ENCODE measurements at places on chromosomes 13 and 19.

- DNase-seq: no peak
Measured at GRCh38 chr13:103351035-103351828, 285.0 kb upstream of the SLC10A2 start.

GRCh38 chr13:41548031-41548430 lies 90.7 kb downstream of the RGCC start:
- DNase-seq: no peak

- no peak for DNase-seq
Measured at GRCh38 chr19:41031916-41032315, 40.8 kb downstream of the CYP2B6 start.

- peak; percentile 91 for DNase-seq
Measured at GRCh38 chr19:778910-779653, 18.2 kb upstream of the PTBP1 start.

DNA sequence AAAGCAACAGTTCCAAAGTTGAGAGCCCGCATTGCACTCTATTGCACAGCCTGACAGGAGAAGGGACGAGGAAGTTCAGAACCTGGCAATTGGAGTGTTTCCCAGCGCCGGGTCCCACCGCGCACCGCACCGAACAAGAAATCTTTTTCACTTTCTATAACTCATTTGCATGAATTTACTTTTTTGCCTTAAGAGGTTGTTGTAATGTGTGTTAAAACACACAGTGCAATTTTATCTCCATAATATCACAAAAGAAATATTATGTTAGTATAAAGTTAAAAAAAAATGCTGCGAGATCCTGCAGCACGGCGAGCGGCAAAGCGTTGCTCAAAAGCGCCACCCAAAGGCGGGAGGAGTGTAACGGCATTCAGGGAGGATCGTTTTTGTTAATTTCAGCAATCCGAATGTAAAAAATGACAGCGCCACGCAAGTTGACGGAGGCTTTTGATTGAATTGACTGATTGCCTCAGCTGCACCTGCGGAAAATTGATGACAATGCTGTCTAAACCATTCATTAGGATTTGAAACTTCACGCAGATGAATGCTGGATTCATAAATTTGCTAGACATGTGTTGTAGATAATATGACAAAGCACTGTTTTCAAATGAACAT lies 303.6 kb upstream of the ZNF507 start:
- peak; percentile 8 for DNase-seq

GRCh38 chr19:43594710-43595604 lies 977 bp downstream of the IRGQ start:
- peak; percentile 49 for DNase-seq

DNA sequence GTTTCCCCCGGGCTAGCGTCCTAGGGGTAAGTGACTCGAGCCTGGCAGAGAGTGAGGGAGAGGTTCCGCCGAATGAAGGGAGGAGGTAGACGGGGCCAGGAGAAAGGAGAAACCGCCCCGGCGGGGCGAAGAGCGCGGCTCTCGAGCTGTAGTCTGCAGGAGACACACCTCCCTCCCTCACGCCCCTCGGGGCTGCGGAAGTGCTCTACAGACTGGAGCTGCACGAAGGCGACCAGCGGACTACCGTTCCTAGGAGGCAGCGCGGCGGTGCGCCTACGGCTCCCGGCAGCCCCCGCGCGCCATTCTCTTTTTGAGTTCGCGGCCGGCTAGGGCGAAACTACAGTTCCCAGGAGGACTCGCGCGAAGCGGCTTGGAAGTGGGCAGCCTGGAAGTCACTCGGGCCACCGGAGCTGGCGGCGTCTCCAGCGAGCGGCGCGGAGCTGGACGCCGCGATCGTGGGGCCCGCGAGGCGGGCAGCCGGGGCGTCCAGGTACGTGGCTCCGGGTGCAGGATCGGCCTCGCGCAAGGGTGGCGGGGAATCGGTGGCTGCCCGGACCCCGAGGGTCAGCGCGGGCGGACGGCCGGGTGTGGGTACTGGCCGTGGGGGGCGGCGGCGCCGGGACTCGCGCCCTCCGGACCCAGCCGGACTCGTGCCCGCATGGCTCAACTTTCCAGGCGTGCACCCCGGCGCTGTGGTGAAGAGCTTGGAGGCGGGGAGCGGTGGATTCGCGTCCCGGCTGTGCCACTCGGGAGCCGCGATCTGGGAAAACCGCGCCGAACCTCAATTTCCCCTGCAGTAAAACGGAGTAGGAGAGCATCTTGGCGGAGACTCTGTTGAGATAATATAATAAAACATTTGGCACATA lies at the start of gene SIPA1L3:
SIPA1L3 (plus strand) TSS at position 340 of the 866 bp plus-strand sequence. CDS start 174,358 bp downstream, outside the sequence.
- DNase-seq: peak; percentile 94

GRCh38 chr19:1090731-1091543 lies 4.2 kb downstream of the POLR2E start:
- no peak for DNase-seq

DNA sequence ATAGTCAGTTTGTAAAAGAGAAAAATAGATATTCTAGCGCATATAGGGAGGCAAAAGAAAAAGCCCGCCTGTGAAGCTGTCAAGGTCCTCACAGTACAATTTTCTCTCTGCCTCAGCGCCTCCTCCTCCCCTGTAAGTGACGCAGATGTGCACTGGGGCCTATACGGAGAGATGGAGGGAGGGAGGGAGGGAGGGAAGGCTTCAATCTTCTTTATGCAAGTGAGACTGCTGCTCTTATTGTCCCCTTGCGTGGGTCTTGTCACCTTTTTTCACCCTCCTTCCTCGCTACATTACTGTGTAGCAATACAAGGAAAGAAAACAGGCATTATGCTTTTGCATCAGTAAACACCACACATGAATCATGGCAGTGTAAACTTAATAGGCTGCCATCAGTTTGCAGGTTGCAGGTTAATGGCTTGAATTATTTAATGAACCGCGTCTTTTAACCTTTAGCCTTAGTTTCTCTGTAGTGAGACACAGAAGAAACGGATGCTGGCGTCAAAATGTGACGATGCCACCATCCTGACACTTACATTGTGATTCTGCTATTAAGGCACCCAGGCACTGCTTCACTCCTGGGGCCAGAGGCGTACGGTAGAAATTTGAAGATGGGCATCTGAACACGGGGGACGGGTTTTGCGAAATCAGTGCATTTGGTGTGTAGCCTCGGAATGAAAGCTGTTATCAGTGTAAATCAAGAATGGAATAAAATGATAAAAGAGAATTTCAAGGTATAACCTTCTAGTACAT lies at the start of gene KLHL1:
KLHL1 (minus strand) TSS at position 97 of the 750 bp plus-strand sequence. CDS start 753 bp downstream, outside the sequence.
- DNase-seq: no peak

GRCh38 chr19:47456721-47457474 lies 14.8 kb downstream of the SLC8A2 start:
- DNase-seq: no peak

GRCh38 chr19:19654441-19654840 lies 9.0 kb downstream of the ATP13A1 start:
- DNase-seq: no peak

DNA sequence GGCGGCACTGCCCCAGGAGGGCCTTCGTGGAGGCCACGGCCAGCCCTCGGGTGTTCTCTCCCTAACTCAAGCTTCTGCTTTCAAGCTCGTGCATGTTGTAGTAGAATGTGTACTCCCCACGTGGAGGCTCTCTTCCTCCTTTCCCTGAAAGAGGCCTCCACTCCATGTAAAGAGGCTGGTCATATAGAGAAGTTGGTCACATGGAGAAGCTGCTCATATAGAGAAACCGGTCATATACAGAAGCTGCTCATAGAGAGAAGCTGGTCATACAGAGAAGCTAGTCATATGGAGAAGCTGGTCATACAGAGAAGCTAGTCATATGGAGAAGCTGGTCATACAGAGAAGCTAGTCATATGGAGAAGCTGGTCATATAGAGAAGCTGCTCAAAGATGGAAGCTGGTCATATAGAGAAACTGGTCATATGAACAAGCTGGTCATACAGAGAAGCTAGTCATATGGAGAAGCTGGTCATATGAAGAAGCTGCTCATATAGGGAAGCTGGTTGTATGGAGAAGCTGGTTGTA lies 152.5 kb downstream of the COL4A1 start:
- DNase-seq: no peak

DNA sequence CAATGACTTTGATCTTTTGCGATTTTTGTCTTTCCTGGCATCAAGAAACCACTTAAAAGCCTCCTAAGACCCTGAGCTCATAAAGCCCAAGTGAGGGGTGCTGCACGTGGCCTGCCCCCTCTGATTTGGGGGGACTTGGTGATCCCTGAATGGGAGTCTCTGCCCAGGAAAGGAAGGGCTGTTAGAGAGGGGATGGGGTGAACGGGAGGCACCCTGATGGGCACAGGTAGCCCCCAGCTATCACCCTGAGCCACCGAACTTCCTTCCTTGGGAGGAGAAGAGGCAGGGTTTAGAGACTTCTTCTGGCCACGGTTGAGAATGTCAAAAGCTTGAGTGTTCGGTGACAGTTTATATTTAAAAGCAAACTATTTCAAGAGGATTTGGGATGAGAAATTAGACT lies 305.5 kb downstream of the ZNF536 start:
- no peak for DNase-seq

GRCh38 chr13:31674051-31674450 lies 65.3 kb upstream of the RXFP2 start:
- DNase-seq: no peak

DNA sequence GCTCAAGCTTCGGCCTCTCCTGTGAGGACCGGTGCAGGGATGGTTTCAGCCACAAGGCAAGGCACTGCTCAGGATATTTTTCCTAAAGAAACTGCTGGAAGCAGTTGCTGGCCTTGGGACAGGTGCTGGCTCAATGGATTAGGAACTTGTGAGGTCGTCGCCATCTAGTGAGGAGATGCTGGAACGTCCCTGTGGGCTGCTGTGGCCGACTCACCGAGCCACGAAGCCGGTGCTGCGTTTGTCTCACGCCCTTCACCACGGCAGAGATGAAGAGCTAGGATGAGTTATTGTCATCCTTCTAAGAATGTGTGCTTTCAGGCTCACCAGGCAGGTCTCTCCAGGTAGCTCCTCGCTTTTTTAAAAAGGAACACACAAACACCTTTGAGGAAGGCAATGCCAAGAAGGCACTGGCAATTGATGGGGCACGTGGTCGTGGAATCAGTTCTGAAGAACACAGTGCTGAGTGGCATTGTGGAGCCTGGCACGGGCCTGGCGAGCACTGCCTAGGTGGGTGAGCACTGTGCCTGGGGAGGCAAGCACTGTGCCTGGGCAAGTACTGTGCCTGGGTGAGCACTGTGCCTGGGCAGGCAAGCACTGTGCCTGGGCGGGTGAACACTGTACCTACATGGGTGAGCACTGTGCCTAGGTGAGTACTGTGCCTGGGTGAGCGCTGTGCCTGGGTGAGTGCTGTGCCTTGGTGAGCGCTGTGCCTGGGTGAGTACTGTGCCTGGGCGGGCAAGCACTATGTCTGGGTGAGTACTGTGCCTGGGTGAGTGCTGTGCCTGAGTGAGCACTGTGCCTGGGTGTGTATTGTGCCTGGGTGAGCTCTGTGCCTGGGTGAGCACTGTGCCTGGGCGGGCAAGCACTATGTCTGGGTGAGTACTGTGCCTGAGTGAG lies 140.4 kb downstream of the TEX29 start:
- DNase-seq: peak; percentile 65

DNA sequence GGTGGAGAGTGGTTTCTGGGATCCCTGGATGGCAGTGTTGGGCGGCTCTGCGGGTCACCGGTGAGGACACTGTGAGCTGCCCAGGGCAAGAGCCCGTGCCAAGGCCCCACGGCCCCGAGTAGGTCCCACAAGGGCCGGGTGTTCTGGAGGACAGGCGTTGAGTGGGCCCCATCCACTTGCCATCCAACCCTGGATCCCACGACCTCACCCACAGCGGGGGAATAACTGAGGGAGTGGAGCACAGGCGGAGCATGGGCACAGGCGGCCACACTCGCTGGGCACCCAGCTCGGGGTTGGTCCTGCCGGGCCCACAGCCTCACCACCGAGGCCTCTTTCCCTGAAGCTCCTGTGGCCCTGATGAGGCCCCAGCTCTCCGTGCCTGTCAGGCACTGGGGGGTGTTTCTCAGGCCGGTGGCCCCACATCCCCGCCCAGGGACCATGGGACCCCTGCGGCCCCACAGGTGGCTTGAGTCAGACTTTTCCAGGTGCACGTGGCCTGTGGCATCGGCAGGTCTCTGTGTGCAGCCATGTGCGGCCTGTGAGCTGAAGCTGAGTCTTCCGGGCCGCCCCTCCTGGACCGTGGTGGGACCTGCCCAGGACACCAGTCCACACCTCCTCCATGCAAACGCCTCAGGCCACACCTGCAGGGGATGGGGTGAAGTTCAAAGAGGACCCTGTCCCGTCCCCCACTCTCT lies 16.6 kb downstream of the TMEM255B start:
- no peak for DNase-seq

- DNase-seq: no peak
Measured at GRCh38 chr13:51373451-51373850, 34.0 kb downstream of the SERPINE3 start.

GRCh38 chr19:14404312-14404711 lies 14.8 kb downstream of the DDX39A start:
- DNase-seq: no peak

DNA sequence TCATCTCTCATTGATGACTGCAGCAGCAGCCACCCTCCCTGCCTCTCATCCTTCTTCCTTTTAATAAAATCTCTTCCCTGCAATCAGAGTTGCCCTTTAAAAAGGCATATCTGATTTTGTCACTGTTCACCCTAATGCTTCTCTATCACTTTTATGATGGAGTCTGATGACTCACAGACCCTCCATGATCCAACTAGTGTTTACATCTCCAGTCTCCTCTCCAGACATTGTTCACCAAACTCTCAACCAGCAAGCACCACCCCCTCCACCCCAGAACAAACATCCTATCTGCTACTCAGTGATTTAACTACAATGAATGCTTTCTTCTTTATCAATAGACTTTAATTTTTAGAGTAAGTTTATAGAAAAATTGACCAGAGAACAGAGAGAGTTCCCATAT lies 59.5 kb downstream of the TNFSF11 start:
- no peak for DNase-seq

DNA sequence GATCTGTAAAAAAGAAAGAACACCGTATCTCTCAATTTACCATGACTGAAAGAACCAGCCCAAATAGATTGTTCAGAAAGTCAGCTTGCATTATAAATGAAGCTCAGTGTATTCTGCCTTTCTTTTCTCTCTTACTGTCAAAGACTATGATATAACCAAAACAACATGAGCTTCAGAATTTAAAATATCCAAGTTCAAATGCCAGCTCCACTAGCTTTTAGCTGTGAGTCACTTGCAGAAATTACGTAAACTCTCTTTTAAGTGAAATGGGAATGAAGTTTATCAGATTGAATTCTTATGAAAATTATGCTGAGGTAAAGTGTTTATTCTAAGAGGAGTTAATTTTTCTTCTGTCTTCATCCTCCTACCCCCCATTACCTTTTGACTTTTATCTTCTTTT lies 20.0 kb upstream of the POSTN start:
- DNase-seq: peak; percentile 21
